Activated B cell treated with CpG ODN at 0.5 μM for 24 hours (primary cell): ENCODE measurements at places on chromosomes 2 and 18. TPM values are rescaled to one million over a fixed set of nuclear protein-coding genes. Genes with fewer than 3 reads are reported as not detected.

Gene GPR155
- 2.8 TPM in 2 replicates for total RNA-seq

Gene GRB14
- total RNA-seq, result 0.71 TPM in 1 of 2 replicates, not detected in the other

Gene TCF23
- 0.07 TPM in 1 of 2 replicates, not detected in the other for total RNA-seq

Gene EVX2
- not detected in 2 replicates for total RNA-seq

Gene FAM98A
- total RNA-seq, result 30.2 and 40.5 TPM in 2 replicates

GRCh38 chr18:26255695-26256622, 29.7 kb downstream of the TAF4B start:
- no peak for DNase-seq
- peaks cover 2% of the 10 kb centered on the region for H3K36me3 ChIP-seq
- H3K27ac ChIP-seq, result peak overlapping the region; percentile 72
- H3K27me3 ChIP-seq, result no peaks in the 10 kb centered on the region

GRCh38 chr2:29278966-29279365, 163.8 kb downstream of the CLIP4 start:
- no peak overlapping the region for H3K4me3 ChIP-seq
- H3K36me3 ChIP-seq, result no peaks in the 10 kb centered on the region
- no peaks in the 10 kb centered on the region for H3K4me1 ChIP-seq
- no peak overlapping the region for H3K27ac ChIP-seq
- H3K27me3 ChIP-seq, result peaks cover 15% of the 10 kb centered on the region

DNA sequence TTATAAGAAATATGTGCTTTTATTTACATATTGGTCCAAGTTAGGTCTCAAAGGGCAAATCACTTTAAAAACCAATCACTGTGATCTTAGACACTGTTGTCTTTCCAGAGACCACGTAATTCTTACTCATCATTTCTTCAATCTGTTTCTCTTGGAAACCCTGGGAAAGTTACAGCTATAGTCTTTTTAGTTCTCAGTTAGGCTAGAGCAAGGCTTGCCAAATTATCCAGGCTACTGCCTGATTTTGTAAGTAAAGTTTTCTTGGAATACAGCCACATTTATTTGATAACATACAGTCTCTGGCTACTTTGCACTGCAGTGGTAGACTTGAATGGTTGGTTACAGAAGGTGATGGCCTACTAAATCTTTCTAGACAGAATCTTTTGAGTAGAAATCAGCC, 106.0 kb downstream of the KIAA1328 start:
- H3K4me3 ChIP-seq, result no peak overlapping the region
- no peak for DNase-seq

DNA sequence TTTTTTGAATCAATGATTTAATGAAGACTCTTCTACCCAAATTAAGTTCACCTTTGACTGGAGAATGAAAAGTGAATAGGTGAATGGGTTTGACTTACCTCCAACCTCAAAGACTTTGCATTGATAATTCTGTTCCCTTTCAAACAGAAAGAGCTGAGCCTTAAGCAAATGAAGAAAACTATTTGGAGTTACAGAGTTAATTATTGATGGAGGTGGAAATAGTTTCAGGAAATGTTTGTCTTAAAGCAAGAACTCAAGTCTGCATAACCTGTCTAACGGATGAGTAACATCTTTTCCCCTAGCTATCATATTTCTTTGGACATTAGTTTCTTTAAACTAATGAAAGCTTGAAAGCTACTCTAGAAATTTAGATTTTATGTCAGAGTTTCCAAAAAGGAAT, 166.5 kb downstream of the CERS6 start:
- no peak overlapping the region for H3K27ac ChIP-seq
- no peak for DNase-seq
- H3K4me3 ChIP-seq, result no peak overlapping the region
- no peaks in the 10 kb centered on the region for H3K36me3 ChIP-seq

- H3K4me3 ChIP-seq, result no peak overlapping the region
- H3K36me3 ChIP-seq, result no peaks in the 10 kb centered on the region
- H3K27me3 ChIP-seq, result no peaks in the 10 kb centered on the region
These were observed 519.1 kb downstream of the SOX11 start for GRCh38 chr2:6211236-6211635.

- H3K4me3 ChIP-seq, result no peak overlapping the region
- H3K36me3 ChIP-seq, result no peaks in the 10 kb centered on the region
- H3K4me1 ChIP-seq, result no peaks in the 10 kb centered on the region
- DNase-seq, result no peak
- no peaks in the 10 kb centered on the region for H3K27me3 ChIP-seq
These were observed 21.6 kb upstream of the TEX51 start for GRCh38 chr2:126877041-126877440.

DNA sequence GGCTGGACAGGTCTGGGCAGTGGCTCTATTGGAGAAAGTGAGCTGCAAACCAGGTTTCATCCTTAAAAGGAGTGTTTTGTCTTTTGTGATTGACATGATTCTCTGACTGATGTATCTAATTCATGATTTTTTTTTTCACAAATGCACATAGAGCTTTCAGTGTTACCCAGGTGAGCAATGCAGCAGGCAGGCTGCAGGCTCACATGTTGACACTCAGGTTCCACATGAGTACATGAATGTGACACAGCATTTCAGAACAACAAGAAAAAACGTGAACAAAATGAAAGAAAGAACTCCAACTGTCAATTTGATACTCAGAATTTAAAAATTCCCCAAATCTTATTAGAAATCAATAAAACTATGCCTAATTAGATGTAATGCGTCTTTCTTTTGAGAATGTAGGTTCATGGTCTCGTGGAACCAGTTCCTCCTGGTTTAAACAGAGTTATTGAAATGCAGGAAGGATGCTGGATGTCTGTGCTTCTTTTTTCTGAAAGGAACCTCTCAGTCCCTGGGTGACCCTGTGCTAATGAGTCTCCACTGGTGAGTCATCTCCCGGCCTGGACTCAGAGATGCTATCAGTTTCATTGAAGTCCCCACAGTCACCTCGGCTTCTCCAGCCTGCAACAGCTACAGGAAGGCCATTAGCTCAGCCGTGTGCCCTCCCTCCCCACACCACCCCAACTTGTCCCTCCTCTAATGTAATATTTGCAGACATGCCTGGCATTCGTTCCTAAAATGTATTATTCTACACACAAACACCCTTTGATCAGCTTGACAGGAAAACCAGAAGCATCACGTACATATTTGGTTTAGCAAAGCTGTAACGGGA, 430.4 kb downstream of the LPIN1 start:
- H3K4me3 ChIP-seq, result peak overlapping the region; percentile 33
- peak overlapping the region; percentile 2 for H3K27ac ChIP-seq
- no peak for DNase-seq
- peaks cover 39% of the 10 kb centered on the region for H3K4me1 ChIP-seq
- H3K36me3 ChIP-seq, result no peaks in the 10 kb centered on the region
- H3K27me3 ChIP-seq, result no peaks in the 10 kb centered on the region

- no peak for DNase-seq
- H3K27me3 ChIP-seq, result peaks cover 2% of the 10 kb centered on the region
- H3K4me1 ChIP-seq, result no peaks in the 10 kb centered on the region
- H3K4me3 ChIP-seq, result no peak overlapping the region
- H3K36me3 ChIP-seq, result no peaks in the 10 kb centered on the region
These were observed 716.4 kb downstream of the RNF144A start for GRCh38 chr2:7633566-7634153.

DNA sequence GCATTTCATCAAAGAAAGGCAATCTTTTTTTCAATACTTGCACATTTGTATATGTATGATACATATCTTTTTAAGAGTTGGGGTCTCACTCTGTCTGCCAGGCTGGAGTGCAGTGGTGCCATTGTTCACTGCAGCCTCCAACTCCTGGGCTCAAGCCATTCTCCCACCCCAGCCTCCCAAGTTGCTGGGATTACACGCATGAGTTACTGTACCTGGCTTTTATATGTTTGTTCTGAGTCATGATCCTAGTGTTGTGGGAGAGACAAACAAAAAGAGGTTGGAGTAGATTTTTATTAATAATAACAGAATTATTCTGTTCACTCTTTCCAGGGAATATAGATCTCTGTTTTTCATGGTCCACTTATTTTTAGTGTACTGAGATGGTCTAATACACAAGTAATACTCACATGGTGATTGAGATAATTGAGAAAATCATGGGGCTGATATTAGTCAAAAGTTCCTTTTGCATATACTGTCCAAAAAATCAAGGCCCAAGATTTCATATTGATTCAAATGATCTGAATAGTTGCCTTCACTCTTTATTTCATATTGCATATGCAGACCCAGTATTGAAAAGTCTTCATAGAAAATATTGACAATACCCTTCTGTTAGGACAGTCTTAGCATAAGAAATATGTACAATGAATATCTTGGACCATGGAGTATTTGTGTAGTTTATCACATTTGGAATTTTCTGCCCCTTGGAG, 138.3 kb downstream of the FMNL2 start:
- no peak overlapping the region for H3K27ac ChIP-seq
- peaks cover 16% of the 10 kb centered on the region for H3K4me1 ChIP-seq
- H3K36me3 ChIP-seq, result no peaks in the 10 kb centered on the region
- no peak for DNase-seq
- no peaks in the 10 kb centered on the region for H3K27me3 ChIP-seq
- H3K4me3 ChIP-seq, result no peak overlapping the region
